ENCODE measurements at places on chromosomes 1 and 21. TPM values are rescaled to one million over a fixed set of nuclear protein-coding genes. Genes with fewer than 3 reads are reported as not detected.

RGS18 gene
- 0.52 TPM for total RNA-seq

TFF1 gene
- total RNA-seq, result not detected

C1orf141 gene
- not detected for total RNA-seq

SMCP gene
- total RNA-seq, result not detected

SPATA45 gene
- total RNA-seq, result 1.6 TPM

NECTIN4 gene
- not detected for total RNA-seq

SYDE2 gene
- 5.2 TPM for total RNA-seq

TGFB2 gene
- total RNA-seq, result 50.6 TPM

MFN2 gene
- 37.6 TPM for total RNA-seq

S100A7 gene
- total RNA-seq, result not detected

PAX7 gene
- 13.0 TPM for total RNA-seq

SH2D2A gene
- total RNA-seq, result not detected

CATSPERE gene
- 3.1 TPM for total RNA-seq

OR2C3 gene
- 0.52 TPM for total RNA-seq

MSH4 gene
- 1.0 TPM for total RNA-seq

MIXL1 gene
- total RNA-seq, result not detected

DNASE2B gene
- total RNA-seq, result not detected
